Activated T-cell treated with anti-CD3 and anti-CD28 coated beads, Interleukin-2, amount 50 U/mL, for 1 hour (primary cell): ENCODE measurements at places on chromosomes 16 and 17.

- DNase-seq: no peak
Observed at GRCh38 chr17:77049440-77049839, 91.3 kb upstream of the SEC14L1 start.

DNA sequence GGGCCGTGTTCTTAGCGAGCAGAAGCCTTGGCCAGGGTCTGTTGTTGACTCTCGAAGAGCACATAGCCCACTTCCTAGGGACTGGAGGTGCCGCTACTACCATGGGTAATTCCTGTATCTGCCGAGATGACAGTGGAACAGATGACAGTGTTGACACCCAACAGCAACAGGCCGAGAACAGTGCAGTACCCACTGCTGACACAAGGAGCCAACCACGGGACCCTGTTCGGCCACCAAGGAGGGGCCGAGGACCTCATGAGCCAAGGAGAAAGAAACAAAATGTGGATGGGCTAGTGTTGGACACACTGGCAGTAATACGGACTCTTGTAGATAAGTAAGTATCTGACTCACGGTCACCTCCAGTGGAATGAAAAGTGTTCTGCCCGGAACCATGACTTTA lies 18.5 kb downstream of the RSPRY1 start:
- DNase-seq: no peak

DNA sequence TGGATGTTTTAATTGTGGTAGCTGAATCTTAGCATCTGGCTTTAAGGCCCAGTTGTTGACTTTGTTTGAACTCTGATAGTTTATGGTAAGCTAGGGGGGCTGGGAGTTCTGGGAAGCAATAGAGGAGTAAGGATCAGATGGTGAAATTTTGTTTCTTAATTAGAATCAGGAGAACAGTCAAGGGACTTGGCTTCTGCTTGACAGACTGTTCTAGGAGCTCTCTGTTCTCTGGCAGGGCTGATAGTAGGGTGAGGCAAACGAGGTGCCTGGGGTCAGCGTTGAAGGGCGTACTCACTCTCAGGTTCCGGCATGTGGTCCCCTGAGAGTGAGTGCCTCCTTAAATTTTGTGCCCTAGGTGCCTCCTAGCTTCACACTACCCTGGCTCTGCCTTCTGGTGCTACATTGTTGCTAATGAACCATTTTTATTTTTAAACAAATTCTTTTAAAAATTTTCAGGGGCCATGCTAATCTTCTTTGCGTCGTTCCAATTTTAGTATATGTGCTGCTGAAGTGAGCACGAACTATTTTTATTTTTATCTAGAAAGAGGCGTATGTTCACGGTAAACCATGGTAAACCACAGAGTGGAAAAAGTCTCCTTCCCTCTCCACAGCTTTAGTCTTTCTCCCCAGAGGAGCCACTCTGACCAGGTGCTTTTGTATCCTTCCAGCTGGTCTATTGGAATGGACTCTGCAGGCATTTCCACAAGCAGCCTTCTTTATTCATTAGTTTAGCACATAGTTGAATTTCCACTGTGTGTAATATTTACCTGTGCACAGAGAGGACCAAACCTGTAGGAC lies 19.7 kb downstream of the SLC7A6 start:
- DNase-seq: no peak

- DNase-seq: no peak
Observed at GRCh38 chr17:80918731-80919130, 72.9 kb upstream of the CHMP6 start.

DNA sequence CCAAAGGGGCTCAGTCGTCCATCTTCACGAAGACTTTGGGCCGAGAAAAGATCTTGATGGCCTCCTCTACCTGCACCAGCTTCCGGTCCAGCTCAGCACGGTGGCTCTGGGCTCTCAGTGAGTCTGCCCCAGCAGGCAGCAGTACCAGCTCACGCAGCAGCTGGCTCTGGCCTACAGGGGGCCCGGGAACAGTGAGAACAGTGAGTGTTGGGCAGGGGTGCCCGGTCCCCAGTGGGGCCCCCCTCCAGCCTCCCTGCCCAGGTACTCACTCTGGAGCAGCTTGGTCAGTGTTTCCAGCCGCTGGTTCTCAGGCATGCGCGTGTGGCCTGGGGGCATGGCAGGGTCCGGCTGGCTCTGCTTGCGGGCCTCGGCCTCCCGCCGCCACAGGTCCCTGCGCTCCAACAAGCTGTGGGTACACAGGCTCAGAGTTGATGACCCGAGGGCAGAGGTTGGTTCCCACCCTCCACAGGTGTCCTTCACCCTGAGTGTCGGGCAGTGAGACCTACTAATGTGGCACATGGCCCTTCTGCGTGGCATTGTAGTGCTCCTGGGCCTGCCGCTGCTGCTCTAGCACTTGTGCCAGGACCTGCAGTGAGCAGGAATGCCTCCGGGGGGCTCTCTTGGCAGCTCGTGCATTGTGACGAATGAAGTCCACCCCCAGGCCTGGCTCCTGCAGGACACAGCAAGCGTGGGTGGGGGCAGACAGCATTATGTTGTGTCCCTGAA lies 2.6 kb downstream of the PARD6A start:
- peak; percentile 50 for DNase-seq

DNA sequence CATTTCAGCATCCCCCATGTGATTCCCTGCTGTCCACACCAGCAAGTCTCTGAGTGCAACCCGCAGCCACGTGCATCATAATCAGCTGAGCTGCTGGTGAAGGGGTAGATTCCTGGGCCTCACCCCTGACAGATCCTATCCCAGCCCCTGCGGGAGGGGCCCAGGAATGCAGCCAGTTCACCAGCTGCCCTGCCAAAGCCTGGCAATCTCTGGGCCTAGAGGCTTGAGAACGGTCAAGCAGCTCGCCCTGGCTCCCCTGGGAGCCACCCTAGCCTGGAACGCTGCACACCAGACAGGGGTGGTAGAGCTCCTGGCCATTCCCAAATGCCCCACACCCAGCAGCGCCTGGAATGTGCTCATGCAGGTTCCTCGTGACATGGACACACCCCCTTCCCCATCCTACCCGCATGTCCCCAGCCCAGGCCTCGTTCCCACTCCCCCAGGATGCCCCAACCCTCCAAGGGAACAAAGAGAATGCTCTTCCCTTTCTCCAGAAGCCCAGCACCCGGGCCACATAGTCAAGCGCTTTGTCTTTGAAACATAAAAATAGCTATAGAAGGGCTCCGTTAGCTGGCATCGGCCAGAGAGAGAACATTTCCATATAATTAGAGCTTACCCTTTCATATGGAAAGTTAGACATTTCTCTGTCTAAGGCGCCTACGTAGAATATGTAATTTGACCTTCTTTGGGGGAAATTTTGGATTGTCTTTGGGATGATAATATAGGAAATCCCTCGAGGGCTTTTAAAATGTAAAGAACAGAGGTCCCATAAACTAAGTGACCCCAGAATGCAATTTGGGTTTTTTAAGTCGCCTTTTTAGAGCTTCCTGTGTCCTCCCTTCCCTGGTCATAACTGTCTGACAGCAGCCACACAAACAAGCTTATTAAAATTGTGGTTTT lies 3.4 kb downstream of the CEP295NL start:
- no peak for DNase-seq

DNA sequence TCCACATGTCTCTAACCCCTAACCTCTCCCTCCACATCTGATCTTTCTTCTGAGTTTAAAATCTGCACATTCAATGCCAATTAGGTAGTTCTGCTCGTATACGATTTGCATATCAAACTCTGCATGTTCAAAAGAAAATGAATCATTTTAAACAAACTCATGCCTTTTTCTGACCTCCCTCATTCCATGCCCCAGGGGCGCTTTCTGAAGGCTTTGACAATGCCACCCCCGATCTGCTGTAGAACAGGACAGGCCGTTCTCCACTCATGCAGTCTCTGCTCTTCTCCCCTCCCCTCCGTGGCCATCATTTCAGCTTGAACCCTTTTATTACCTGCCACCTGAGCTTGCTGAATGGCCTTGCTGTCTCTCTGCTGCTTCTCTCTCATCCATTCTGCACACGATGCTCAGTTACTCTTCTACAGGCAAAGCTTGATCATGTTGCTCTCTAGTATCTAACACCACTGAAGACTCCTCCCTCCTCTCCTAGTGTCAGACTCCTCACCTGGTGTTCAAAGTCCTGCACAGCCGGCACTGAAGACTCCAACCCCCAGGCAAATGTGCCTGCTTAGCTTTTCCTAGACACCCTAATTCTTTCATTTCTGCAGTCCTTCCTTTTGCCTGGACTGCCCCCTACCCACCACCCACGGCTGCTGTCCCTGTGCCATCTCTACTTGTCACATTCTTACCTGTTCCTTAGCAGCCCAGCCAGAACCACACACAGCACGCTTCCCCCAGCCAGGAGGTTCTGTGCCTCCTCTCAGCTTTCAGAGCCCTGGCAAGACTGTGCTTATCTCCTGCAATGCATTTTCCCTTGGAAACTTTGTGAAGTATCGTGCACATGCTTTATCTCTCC lies 6.2 kb downstream of the TMEM238L start:
- no peak for DNase-seq

GRCh38 chr17:46986366-46986765 lies 7.3 kb upstream of the RPRML start:
- no peak for DNase-seq

- no peak for DNase-seq
Observed at GRCh38 chr16:66131156-66131807, 235.2 kb upstream of the CDH5 start.

DNA sequence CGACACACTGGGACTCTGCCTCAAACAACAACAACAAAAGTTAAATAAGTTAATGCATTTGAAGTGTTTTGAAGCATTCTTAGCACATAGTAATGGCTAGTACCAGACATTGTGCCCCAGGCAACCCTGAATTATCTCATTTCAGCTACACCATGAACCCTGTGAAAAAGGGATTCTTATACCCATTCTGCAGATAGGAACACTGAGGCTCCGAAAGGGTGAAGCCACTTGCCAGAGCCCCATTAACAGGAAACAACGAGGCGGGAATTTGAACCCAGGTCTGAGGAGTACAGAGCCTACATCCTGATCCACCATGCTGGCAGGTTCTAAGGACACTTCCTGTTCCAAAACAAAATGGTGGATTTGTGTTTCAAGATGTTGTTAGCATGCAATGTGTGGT lies 9.2 kb downstream of the GPR139 start:
- no peak for DNase-seq

DNA sequence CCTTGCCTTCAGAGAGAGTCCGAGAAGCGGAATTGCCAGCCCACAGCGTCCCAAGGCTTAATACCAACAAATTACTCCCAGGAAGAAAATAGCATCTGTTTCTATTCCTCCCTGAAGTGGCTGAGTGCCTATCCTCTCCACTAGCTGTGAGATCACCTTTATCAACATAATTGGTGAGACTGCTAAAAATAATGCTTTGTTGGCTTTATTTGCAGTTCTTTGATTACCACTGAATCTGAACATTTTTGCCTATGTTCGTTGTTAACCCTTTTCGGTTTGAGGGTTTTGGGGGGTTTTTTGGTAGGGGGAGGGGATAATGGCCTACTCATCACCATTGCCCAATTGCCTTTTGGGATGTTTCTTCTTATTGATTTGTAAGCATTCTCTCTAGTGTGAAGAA lies 31.0 kb downstream of the MMP15 start:
- no peak for DNase-seq

DNA sequence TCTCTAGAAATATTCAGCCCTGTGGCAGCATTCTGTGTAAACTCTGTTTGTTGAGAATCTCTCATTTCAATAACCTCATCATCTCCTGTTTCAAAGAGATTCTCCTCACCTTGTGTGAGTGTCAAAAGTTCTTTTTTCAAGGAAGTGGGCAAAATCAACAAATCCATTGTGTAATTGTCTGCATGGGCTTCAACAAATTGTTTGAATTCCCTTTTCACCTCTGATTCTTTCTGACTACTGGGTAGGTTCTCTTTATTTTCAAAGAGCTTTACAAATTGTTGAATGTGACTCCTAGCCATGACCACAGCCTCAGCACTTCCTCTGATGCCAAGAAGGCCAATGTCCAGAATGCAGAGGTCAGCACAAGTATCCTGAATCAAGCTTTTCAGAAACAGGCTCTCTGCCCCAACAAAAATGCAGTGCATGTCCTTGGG lies 48.0 kb downstream of the N4BP1 start:
- DNase-seq: no peak

- DNase-seq: no peak
Observed at GRCh38 chr17:56322991-56323390, 169.7 kb downstream of the ANKFN1 start.

GRCh38 chr17:43832168-43832975 lies 574 bp downstream of the MPP3 start:
- peak; percentile 27 for DNase-seq

DNA sequence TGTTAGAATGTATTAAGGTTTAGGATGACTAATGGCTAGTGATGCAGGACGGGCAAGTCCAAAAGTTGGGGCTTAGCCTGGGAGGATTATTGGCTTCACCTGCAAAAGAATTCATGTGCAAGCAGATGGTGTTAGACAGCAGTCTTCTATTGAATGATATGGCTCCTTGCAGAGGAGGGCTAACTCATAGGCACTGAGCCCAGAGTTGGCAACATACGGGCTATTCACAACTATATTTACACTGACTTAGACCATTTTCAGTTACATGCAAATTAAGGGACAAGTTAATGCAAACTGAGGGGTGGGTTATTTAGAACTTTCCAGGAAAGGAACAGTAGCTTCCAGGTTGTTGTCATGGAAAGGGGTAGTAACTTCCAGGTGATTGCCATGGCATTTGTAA lies 1017.1 kb upstream of the EEF2KMT start:
- no peak for DNase-seq

DNA sequence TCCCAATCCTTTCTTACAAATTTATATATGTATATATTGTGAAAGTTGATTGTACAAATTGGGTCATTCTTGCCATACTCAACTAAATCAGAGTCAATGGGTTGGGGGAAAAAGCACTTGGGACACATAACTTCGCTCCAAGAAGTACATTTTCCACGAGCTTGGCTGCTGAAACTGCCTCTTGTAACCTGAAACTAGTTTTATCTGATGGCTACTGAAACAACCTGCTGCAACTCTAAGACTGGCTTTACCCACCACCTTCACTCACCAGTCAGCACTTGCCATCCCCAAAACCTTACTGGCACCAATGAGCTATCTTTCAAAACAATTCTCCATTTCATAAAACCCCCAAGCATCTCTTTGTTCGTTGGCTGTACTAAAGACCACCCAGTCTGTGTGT lies 14.5 kb upstream of the MYCBPAP start:
- no peak for DNase-seq

DNA sequence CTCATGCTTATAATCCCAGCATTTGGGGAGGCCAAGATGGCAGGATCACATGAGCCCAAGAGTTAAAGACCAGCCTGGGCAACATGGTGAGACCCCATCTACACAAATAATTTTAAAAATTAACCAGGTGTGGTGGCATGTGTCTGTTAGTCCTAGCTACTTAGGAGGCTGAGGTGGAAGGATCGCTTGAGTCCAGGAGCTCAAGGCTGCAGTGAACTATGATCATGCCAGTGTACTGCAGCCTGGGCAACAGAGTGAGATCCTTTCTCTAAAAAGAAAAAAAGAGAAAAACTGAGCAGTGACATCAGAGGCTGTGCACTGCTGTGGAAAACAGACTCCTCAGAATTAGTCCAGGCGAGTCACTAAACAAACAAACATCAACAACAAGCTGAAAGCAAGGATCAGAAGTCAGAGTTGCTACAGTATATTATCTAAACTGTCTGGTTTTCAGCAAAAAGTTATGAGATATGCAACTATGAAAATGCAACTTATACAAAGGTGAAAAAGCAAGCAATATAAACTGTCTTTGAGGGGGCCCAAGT lies 39.3 kb downstream of the CBFB start:
- DNase-seq: no peak

GRCh38 chr17:62156949-62157348 lies 91.9 kb upstream of the MED13 start:
- no peak for DNase-seq

GRCh38 chr16:4200781-4201137 lies 41.1 kb downstream of the SRL start:
- no peak for DNase-seq
